AML-193 (cell line): ENCODE measurements at places on chromosomes 5 and 9.

DNA sequence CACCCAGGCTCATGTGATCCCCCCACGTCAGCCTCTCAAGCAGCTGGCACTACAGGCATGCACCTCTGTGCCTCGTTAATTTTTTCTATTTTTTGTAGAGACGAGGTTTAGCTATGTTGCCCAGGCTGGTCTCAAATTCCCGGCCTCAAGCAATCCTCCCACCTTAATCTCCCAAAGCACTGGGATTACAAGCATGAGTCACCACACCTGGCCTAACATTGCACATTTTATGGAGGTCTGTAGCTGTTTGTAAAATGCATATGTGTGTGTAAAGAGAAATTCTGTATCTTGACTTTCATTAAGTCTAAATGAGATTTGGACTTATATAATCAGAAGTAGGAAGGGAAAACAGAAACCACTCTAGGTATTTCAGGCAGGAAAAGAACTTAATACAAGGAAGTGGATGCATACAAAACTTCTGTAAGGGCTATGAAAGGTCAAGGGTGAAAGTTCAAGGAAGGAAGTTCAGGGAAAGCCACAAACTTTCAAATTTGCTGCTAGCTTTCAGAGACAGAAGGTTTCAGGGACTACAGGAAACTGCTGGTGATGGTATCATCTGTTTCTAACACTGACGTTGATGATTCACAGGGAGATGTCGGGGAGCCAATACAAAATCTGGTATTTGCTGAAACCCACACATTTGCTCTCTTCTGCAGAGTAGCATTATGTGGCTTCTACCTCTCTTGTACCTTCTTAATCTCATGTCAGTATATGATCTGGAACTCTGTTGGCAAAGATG is 209.4 kb downstream of the PIK3R1 start:
- peak; percentile 77 for DNase-seq

DNA sequence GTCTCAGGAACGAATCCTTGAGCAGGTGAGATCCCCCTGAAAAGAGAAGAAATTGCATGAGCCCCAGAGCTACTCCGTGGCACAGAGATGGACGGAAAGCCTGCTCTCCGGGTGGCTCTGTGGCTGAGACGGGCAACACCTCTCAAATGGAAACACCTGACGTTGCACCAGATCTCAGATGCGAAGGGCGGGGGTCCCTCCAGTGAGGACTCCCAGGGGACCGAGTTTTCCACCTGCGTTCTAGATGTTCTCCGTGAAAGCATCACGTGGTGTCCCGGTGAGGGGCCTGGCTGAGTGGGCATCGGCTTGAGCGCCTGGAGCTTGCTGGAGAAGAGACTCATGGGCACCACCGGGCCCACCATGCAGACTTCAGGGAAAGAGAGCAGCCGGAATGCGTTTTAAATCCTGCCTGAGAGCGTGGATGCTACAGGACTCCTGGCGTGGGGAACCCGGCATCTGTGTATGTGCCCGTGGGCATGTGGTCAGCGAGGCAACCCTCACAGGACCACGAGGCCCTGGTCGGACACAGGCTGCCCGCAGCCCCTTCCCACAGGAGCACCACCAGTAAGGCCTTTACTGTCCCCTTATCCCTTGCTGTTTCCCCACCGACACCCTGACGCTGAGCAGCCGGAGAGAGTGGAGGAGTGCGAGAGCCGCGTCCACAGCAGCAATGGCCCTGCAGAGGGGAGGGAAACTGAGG is 378.4 kb upstream of the IRX4 start:
- DNase-seq = no peak

- DNase-seq = no peak
Measured at GRCh38 chr5:59466271-59466670, 427.3 kb downstream of the PDE4D start.

DNA sequence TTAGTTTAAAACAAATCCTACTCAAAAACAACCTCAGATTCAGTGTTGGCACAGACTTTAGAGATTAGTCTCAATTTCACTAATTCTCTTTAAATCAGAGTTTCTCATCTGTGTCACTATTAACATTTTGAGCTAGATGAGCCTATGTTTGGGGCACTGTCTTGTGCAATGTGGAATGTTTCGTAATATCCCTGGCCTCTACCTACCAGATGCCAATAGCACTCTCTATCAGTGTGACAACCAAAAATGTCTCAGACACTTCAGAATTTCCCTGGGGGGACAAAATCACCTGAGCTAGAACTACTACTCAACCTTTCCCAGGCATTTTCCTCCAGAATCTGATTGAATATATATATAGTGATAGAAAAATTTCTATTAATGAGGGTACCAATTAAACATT is 465.2 kb upstream of the RGMB start:
- DNase-seq = no peak
